Activated CD4-positive, alpha-beta T cell treated with anti-CD3 and anti-CD28 coated beads for 1 hour (primary cell): ENCODE measurements at places on chromosomes 3 and 15.

GRCh38 chr3:150760431-150761200 lies 2.4 kb downstream of the SIAH2 start:
- no peak for DNase-seq

- no peak for DNase-seq
Measured at GRCh38 chr15:80659375-80659774, 35.7 kb upstream of the ABHD17C start.

DNA sequence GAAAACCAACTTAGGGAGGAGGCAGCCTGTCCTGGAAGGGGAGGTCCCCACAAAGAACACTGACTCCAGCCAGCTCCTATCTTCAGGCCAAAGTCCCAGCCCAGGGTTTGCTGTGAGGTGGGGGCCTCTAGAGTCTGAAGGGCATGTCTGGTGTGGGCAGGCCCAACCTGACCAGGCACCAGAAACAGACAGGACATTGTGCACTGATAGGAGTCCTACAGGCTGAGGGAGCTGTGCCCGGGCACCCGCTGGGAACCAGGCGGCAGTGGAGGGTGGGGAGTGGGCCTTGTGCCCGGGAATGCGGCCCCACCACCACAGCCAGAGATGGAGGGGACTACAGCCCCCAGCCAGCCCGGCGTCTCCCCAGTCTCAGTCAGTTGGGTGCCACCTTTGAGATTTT lies 161.4 kb downstream of the WNT7A start:
- no peak for DNase-seq

DNA sequence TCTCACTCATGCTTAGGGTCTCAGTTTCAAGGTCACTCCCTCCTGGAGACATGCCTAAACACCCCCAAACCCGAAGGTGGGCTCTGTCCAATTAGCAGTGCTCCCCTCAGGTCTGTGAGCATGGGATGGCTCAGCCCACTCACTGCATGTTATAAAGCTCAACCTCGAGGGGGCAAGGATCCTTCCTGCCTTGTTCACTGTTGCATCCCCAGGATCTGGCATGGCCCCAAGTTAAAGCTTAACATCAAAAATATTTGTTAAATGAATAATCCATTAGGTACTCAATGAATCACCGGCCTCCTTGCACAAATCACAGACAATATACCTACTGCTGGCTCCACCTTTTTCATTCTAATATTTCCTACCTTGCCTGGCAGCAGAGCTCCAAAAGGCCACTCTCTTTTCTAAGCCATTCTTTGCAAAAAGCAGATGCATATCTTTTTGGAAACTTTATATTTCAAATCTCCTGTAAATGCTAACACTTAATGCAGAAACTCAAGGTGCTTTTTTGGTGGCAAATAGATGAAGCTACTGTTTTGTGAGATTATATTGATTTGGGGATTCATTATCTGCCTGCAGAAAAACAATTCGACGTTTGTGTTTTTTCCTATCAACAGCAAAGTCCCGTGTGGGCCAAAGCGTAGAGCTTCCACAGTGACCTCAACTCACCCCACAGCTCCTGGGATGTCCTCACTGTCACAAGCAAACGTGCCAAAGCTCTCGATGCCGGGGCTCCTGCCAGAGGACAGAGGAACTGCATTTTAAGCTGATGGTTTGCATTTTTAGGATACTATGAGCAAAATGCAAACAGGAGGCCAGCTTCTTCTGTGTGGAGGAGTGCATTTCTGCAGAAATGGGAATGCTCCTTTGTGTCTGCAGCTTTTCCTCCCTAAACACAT lies 35.4 kb downstream of the PCOLCE2 start:
- no peak for DNase-seq

DNA sequence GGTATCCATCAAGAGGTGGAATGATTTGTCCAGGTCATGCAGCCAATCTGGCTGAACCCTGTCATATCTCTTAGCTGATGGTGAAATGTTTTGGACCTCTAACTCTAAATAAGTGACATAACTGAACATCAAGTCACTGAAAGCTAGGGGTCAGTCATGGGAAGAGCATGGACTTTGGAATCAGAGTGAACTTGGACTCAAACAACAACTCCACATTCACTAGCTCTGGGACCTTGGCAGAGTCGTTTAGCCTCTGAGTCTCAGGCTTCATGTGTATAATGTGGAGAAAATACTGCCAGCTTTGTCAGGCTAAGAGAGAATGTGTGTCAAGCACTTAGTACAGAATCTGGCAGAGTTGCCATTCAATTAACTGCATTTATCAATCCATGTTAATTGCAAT lies 557.8 kb upstream of the CFAP20DC start:
- no peak for DNase-seq

GRCh38 chr15:74541494-74542165 lies 610 bp downstream of the ARID3B start:
- peak; percentile 47 for DNase-seq

GRCh38 chr3:127097072-127097405 lies 95.9 kb upstream of the PRR23E start:
- DNase-seq, result no peak

DNA sequence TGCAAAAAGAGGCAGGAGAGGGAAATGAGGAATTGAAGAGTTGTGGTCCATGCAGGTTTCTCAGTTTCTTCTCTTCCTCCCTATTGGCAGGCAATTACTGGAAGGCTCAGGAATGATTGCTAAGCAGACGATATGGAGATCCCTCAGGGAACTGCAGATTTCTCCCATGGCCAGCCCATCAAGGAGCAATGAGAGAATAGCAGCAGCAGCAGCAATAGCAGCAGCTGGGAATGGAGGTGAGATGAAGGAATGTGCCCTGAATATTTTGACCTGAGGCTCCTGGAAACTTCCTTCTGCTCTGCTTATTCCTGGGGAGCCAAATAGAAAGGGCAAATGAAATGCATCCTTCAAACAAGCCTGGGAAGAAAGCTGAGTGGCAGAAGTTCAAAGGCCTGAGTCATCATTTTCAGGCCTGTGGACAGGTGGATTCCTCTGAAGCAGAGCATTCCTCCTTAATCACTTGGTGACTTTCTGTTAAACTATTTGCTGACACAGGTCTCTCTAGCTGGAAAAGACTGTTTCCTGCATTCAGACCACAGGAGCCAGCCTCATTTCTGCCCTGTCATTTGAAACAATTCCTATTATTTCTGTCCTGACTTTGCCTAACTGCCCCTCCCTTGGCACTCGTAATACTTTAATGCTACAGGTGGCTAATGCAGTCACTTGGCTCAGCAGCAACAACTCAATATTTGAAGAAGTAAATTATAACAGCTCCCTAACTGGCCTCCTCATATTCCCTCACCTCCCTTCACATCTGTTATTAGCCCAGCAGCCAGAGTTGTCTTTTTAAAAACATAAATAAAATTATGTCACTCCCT lies 146.9 kb upstream of the GADL1 start:
- no peak for DNase-seq

GRCh38 chr3:120093119-120093910 lies 932 bp downstream of the GSK3B start:
- DNase-seq, result no peak

- no peak for DNase-seq
Measured at GRCh38 chr3:196159952-196160804, 51.0 kb downstream of the ZDHHC19 start.

DNA sequence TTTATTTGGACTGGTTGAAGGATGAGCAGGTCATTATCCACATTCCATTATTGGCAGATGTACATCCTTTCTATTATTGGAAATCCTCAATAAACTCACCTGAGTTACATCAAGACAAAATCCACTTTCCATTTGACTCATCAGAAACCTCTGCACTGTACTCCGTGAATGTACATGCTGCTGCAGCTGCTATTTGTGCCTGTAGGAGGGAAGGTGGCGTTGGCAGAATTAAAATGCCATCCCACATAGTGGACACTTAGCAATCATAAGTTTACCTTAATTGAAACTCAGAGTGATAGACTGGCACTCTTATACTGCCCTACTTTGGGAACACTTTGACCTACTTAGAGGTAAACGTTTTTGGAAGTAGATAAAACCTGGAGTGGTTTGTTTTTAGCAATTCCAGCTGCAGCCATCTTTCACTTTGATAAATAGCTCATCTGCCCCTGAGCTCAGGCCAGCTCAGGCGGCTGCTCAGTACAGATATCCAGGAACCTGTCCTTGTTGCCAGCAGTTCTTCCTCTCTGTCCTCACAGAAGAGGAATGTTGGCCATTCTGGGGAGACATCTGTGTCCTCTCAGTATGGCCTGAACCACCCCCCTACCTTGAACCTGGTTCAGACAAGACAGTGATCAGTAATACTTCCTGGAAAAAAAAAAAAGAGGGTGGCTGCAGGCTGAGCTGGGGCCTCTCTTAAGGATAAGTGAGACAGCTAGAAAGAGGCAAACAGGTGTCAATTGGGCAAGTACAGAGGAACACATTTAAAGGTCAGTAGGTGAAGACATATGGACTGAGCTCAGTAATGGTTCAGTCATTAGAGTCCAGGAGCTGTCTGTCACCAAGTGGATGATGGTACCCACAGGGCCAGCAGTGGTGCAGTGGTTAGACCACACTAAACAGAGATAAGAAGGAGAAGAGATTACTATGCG lies 153.4 kb upstream of the UMPS start:
- DNase-seq, result no peak

DNA sequence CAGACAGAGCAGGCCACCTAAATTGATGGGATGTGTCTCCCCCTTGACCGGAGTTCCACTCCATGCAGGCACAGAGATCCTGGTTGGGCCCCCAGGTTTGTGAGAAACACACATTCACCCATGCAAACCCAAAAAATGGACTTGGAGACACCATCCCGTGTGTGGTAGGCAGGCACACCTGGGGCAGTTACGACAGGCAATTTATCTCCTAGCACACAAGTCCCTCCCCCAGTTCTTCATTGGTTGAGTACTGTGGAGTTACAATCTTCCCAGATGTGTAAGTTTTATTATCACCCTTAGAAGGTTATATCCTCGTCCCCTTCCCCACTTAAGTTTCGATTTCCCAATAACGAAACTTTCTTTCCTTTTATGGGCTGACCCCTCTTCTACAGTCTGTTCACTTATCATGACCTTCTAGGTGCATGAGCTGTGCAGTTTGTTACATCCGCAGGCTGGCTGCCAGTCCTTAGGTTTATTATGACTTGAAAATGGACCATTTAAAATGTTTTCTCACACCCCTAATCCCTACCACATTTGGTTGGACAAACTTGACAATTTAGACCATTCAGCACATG lies 27.3 kb downstream of the ARL8B start:
- DNase-seq, result no peak

- no peak for DNase-seq
Measured at GRCh38 chr3:141303481-141304223, 64.7 kb upstream of the ZBTB38 start.

DNA sequence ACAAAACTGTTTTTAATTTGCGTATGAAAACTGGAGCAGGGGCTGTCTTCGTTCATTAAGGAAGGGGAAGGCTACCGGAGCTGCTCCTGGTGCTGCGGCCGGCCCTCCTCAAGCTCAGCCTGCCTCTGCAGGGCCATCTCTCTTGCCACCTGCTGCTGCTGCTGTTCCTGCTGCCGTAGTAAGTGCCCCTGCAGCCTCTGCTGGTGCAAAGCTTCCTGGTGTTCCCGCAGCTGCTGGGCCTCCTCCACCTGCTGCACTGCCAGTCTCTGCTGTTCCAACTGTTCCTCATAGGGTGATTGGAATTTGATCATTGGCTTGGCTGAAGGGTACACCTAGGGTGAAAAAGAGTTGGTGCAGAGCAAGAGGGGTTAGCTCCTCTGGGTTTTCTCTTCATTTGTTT lies 66.0 kb downstream of the GOLIM4 start:
- no peak for DNase-seq

DNA sequence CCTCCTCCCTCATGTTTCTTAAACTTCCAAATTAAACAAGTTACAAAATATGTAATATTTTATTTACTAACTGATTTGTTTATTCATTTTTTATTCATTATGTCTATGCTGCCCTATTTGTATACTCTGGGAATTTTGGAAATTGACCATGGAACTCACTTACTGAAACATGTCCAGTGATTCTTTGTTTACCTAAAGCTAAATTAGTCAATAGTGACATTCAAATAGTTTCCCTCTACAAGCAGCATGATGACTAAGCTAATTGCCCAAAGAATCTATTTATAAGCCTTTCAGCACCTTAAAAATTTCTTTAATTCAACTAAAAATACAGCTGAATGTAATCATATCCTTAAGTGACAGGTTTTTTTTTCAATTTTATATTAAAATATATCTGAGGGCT lies 437.7 kb downstream of the SI start:
- no peak for DNase-seq

- no peak for DNase-seq
Measured at GRCh38 chr3:117629505-117629904, 919.9 kb downstream of the TUSC7 start.

DNA sequence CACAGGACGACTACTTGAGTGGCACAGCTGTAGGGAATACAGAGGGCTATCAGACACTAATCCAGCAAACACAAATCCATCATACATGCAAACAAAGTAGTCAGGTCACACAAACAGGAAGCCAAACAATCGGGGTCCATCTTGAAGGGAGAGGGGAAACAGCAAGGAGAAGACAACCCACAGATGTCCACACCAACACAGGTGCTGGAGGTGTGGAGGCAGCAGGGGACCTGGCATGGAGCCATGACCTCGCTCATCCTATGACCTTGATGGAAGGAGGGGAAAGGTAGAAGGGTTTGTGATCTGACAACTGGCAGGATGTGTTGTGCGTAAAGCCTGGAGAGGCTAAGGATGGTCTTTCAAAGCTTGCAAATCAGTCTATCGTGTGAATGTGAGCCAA lies 39.9 kb upstream of the SKOR1 start:
- no peak for DNase-seq

GRCh38 chr3:53809764-53810400 lies 36.3 kb downstream of the CHDH start:
- DNase-seq, result no peak

GRCh38 chr3:134516905-134517304 lies 31.0 kb downstream of the CEP63 start:
- no peak for DNase-seq

GRCh38 chr3:57100046-57100695 lies 39.7 kb downstream of the SPATA12 start:
- DNase-seq, result peak; percentile 23

GRCh38 chr3:11172096-11172690 lies 17.9 kb downstream of the HRH1 start:
- no peak for DNase-seq

DNA sequence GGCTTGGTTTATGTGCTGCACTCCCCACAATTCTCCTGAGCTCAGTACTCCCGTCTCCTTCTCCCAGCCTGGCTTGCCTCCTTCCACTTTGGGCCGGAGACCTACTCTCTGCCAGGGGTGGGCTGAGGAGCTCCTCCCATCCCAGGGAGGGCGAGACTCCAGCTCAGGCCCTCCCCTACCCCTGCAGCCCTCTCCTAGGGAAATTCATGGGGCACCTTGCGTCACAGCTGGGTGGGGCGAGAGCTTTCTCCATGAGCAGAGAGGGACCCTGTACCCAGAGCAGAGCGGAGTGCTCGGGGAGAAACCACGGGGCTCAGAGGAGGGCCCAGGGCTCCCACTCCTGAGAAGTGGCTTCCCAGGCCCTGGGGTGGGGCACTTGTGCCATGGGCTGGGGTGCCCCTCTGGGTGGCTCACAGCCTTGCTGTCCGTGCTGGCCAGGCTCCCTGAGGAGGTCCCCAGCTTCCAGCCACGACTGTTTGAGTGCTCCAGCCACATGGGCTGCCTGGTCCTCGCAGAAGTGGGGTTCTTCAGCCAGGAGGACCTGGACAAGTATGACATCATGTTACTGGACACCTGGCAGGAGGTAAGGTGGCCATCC lies 13.3 kb downstream of the VILL start:
- DNase-seq, result no peak

GRCh38 chr3:12916159-12916558 lies 74.8 kb upstream of the RPL32 start:
- DNase-seq, result no peak
